ENCODE measurements at places on chromosomes 11 and 22.

DNA sequence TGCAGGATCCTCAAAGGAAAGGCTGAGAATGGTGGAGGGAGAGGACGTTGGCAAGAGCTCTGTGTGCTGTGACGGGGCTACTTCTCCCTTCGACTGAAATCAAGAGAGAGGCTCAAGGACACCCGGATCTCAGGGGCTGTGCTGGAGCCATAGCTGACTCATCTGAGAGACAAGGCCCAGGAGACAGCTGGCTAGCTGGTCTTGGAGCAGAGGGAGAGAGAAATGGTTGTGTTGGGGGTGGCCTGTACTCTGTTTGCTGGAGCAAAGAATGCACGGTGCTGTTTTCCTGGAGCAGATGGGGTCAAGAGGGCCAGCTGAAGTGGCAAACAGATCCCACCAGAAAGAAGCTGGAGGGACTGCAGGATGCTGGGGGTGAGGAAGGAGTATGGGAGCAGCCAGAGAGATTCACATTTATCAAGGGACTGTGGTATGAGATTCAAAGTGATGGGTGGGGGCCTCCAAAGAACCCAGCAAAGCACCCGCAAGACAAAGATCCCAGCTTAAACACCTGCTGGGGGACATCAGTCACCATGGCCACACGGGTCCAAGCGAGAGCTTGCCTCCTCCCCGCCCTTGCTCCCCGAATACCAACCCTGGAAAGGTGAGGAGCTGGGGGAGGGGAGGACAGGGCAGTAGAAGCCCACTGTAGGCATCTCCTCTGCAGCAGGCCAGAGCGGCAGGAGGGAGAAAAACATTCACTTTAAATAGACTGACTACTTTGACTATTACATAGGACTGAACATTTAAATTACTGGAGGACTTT, 40.8 kb downstream of the MAP6 start:
- DNase-seq, result no peak

GRCh38 chr22:46641811-46642266, 21.7 kb downstream of the GRAMD4 start:
- DNase-seq, result no peak

GRCh38 chr22:28015676-28016601, 96.9 kb upstream of the PITPNB start:
- DNase-seq, result no peak

- no peak for DNase-seq
These were observed 139.7 kb downstream of the CNTN5 start for GRCh38 chr11:99160447-99160846.

- DNase-seq, result no peak
These were observed 309.9 kb downstream of the GUCY1A2 start for GRCh38 chr11:106708348-106708747.

DNA sequence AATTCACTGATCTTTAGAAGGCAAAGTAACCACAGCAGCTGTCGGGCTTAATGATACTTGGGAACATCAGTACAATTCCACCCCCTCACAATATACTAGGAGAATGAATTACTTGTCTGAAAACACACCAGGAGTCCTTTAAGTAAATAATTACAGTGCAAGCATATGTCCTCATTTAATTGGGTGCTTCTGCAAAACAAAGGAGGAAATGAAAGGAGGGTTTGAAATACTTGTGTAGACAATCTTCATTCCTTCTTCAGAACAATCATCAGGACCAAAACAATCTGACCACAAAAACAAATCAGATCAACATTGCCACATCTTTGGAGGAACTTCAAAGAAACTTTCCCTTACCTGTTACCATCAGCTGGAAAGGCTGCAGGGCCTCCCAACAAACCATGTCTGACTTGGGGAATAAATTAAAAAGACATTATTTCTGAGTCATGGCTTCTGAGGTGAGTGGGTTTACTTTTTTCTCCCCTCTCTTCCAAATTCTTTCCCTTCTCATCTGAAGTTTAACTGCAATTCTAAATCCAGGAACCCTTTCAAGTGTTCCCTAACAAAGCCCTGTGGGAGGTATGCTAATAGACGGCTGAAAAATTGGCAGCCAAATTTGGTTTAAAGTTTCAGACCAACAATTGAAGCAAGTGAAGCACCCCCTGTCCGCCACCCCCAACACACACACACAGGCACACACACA, 12.5 kb upstream of the CCDC117 start:
- DNase-seq, result no peak

DNA sequence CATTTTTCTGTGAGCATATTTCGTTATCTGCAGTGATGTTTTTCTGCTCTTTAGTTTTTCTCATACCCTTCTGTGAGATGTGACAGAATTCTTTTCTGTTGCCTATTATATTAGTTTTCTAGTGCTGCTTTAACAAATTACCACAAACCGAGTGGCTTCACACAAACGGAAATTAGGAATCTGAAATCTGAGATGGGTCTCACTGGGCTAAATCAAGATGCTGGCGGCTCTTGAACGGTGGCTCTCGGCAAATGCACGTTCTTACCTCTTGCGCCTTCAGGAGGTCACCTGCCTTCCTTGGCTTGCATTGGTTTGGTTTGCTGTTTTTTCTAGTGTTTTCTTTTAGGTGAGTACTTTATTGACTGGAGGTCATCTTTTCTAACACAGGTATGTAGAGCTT, 13.0 kb downstream of the ZBED4 start:
- DNase-seq, result no peak

DNA sequence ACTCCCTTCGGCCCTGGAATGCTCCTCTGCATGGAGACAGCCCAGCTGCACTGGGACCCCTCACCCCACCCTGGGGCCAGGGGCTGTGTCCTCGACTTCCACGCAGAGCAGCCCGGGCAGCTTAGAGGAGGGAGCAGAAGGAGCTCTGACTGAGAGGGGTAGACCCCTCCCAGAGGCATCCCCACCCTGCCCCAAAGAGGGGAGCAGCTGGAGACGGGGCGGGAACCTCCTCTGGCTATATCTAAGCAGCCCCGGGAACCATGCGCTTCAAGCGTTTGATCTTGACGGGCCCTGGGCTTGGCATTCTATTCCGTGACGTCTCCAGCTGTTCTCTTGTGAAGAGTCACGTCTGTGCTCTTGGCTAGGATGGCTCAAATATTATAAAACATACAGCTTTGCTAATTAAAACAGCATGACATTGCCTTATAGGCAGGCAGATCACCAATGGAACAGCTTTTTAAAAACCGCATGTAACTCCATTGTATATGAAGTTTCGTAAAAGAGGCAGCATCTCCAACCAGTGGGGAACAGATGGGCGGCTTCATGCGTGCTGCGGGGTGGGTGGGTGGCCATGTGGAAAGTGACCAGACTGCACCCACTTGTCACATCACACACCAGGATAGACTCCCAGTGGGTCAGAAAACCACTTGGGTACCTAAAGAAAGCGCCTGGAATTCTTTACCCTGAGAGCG, 7.7 kb downstream of the KCNQ1 start:
- DNase-seq, result no peak

DNA sequence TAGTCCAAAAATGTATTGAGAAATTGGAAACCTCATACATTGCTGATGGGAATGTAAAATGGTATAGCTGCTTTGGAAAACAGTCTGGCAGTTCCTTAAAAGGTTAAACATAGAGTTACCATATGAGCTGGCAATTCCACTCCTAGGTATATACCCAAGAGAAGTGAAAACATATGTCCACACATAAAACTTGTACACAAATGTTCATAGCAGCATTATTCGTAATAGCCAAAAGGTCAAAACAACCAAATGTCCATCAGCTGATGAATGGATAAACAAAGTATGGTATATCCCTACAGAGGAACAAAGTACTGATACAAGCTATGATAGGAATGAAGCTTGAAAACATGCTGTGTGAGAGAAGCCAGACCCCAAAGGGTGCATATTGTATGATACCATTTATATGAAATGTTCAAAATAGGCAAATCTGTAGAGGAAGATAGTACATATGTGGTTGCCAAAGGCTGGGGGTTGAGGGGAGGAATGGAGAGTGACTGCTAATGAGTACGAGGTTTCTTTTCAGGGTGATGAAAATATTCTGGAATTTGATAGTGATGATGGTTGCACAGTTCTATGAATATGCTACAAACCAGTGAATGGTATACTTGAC, 85.8 kb downstream of the ZBTB16 start:
- no peak for DNase-seq

DNA sequence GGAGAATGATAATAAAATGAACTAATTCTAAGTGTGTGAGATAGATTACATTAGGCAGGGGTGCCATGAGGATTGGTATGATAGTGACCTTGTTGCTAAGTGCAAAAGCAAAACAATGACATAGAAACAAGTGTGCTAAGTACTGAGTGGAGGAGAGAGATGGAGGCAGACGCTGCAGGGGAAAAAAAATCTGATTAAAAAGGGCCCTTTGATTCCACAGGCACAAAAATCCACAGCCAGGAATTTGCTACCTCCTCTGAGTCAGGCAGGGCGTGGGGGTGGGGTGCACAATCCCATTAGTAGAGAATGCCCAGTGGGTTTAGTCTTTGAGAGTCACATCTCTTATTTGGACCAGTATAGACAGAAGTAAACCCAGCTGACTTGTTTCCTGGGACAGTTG, at the start of gene CNTF:
TSS of gene CNTF (plus strand) at position 322 of the 400 bp plus-strand sequence. CDS start 88 bp downstream, outside the sequence.
- DNase-seq, result no peak

- DNase-seq, result no peak
These were observed 30.9 kb upstream of the BAIAP2L2 start for GRCh38 chr22:38141217-38141973.

- DNase-seq, result no peak
These were observed 91.9 kb upstream of the BID start for GRCh38 chr22:17866127-17866526.

- DNase-seq, result no peak
These were observed 41.6 kb downstream of the EIF3F start for GRCh38 chr11:8028766-8029165.

GRCh38 chr11:47869544-47870393, 21.6 kb upstream of the NUP160 start:
- DNase-seq, result no peak

DNA sequence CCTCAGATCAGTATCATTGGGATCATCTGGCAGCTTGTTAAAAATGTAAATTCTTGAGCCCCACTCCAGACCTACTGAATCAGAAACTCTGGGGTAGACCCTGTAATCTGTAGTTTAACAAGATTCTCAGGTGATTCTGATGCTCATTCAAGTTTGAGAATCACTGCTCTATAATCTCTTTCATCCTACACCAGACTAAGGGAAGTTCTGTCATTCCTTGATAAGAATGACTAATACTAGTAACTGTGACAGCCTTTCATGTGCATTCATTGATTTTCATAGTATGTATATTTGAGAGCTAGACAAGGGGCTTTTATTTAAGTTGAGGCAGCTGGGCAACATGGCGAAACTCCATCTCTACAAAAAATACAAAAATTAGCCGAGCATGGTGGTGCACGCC, 30.0 kb downstream of the NAT10 start:
- no peak for DNase-seq

GRCh38 chr11:83306200-83307080, 20.3 kb upstream of the CCDC90B start:
- no peak for DNase-seq

- DNase-seq, result no peak
These were observed 8.6 kb upstream of the MTNR1B start for GRCh38 chr11:92960886-92961285.

GRCh38 chr11:64559351-64560138, 31.5 kb upstream of the SLC22A12 start:
- no peak for DNase-seq

- DNase-seq, result no peak
These were observed 28.4 kb upstream of the IZUMO1R start for GRCh38 chr11:94275961-94276360.
